Pancreas (tissue), 10 donors: ENCODE measurements at places on chromosomes 13 and 19. TPM values are rescaled to one million over a fixed set of nuclear protein-coding genes. Genes with fewer than 3 reads are reported as not detected.

WASF3 gene
- total RNA-seq: 5.4 TPM

ARL11 gene
- 0.43 TPM for total RNA-seq

ELSPBP1 gene
- total RNA-seq: not detected

EFNB2 gene
- 8.0 TPM for total RNA-seq

GRCh38 chr19:3866910-3867638 lies 1.8 kb downstream of the ZFR2 start:
- no peak for DNase-seq

- DNase-seq: no peak
These were observed 82.6 kb downstream of the TBC1D4 start for GRCh38 chr13:75399168-75399878.

DNA sequence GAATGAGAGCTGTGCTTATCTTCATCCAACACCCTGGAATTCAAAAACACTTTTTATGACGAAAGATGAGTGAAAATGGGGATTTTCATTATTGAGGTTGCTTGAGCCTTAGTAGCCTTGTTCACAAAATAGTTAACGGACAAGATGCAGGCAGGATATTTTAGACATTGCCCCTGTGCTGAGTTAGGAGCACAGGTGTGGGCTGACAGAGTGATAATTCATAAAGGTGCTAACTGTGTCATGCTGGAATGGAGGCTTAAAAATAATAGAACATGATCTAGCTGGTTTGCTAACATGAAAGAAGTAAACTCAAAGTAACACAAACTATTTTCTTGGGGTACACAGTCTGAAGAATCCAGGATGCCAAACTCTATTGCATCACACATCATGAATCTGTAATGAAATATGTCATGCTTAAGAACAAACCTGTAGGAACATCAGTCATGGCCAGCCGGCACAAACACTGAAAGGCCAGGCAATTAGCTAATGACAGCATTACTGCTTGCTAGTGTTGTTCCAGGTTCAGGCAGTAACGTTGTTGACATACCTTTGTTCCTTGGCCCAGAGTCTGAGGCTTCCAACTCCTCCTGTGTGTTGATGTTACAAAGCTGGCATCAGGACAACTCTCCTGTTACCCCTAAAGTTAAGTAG lies 55.3 kb downstream of the FRY start:
- DNase-seq: no peak

GRCh38 chr19:48393559-48394330 lies at the start of gene GRIN2D:
TSS of gene GRIN2D (plus strand) at chr19:48393668. CDS start at chr19:48398393, 4,725 bp downstream.
- peak; percentile 71 for DNase-seq

DNA sequence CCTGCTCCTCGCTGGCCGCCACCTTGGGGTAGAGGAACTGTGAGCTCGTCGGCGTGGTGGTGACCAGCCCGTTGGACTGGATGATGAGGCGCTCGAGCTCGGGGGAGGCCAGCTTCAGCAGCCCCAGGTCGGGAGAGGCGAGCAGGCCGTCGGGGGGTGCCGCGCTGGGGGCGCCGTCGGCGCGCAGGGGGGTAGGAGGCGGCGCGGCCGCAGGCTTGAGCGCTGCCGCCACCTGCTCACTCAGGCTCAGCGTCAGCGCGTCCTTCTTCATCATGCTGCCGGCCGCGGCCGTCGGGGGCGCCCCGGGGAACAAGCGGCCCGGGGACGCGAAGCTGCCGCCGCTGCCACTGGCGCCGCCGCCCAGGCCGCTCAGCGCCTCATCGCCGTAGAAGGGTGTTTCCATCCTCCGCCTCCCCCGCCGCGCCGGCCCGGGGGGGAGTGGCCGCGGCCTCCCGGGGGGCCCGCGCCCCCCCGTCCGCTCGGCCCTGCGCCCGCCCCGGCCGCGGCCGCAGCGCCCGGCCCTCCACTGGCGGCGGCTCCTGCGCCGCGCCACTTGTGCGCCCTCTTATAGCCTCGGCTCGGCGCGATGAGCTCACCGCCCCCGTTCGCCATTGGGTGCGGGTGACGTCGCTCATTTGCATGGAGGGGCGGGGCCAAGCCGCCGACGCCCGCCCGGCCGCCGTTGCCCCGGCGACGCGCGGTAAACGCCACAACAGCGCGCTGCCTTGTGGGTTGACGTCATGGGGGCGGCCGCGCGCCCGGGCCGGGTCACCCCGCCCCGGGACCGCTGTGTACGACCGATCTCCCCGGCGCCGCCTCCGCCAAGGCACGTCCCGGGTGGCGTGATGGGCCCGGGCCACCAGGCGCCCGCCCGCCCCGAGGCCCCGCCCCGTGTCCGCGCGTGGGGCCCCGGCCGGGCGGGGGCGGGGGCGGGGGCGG lies at the start of gene JUND:
Gene JUND, minus strand, starts transcription at position 541 of the 939 bp plus-strand sequence. Its CDS starts 138 bp downstream, at position 403.
- DNase-seq: peak; percentile 97
